A673 (cell line): ENCODE measurements at places on chromosomes 2 and 18. TPM values are rescaled to one million over a fixed set of nuclear protein-coding genes. Genes with fewer than 3 reads are reported as not detected.
A peak's percentile ranks its signal among the peaks of the same experiment; 100 is the strongest.

DNA sequence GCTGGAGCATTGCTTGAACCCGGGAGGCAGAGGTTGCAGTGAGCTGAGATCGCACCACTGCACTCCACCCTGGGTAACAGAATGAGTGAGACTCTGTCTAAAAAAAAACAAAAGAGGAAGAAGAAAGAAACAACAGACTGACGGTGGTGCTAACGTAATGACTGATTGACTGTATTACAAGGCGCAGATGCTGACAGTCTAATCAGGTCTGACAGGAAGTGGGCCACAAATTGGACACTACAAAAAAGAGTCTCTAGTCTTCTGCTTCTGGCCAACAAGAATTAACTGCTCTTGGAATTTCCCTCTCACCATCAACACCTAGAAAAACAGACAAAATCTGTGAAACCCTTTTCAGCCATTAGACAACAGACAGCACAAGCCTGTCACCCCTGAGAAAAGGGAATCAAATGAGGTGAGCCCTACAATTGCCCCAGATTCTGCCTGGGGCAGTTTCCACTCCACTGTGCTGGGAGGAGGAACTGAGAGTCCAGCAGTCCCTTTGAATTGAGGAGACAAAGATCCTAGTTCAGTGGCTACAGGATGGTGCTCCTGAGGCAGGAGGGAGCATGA is 43.3 kb downstream of the SNED1 start:
- DNase-seq: no peak

DNA sequence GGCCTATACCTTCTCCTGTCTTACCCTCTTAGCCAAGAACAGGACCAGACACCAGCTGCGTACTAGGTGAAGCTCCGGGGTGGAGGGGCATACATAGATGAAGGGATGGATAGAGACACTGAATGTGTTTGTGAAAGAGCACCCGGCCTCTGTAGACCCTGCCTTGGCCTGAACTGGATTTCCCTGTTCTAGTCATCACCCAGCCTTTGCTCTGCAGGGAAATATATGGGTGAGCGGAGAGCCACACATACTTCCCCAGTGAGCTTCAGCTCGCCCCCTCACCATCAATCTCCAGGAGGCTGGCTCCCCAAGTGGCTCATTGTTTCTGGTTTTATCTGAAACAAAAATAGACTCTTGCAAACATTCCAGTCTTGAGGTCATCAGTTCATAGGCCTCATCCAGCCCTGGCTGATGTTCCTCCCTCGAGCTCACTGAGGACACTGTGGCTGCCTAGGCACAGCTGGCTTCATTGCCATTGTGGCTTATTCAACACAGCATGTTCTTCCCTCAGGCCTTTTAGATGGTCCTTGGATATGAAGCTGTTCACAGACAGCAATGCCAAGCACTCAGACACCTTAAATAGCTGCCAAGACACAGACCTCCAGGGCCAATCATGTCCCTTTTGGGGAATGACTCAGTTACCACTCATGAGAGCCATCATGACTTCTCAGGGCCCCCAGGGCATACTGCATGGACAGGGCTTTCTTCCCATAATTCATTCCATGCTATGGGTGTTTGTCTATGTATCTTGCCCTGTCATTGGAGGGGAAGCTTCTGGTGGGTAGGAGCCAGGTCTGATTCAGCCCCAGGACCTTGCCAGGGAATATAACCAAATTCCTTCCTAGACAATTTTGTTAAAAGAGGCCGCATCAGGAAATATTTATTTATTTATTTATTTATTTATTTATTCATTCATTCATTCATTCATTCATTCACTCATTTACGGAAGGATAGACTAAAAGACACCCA is 82.4 kb downstream of the TTC32 start:
- DNase-seq: no peak

DNA sequence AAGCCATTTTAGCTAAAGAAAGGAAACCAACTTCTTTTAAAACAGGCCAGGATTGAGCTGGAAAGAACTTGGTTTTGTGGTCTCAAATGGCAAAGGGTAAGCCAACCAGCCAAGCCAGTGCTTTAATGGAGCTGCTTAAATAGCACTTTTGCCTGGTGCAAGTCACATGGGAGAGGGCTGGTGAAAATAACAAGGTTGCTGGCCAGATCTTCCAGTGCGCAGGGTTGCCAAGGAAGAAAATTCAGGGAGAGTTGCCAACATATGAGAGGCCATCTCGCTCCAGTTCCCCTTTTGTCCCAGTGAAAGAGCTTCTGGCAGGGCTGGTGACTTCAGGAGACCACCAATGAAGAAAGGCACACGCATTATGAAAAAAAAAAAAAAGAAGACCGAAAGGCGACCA is 57.3 kb downstream of the IRS1 start:
- no peak for DNase-seq

DNA sequence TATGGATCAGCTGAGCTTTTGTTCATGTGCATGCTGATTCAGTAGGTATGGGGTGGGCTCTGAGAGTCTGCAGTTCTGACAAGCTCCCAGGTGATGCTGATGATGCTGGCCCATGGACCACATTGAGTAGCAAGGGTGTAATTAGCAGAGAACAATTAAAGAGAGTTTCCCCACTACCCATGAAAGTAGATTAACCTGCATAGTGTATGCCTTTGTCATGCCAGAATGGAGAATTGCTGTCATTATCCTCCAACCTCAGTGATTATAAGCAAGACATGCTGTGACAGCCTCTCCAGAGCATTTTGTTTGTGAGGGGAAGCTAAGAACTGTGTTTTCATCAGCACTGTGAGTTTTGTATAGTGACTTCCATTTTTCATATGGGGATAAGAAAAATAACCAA is 59.5 kb upstream of the LYPD1 start:
- DNase-seq: no peak

Gene SLC19A3
- 4.2 and 4.4 TPM in 2 replicates for total RNA-seq

GRCh38 chr18:23143016-23143814 is 7.9 kb downstream of the CABLES1 start:
- no peak for DNase-seq

Gene GAD1
- 0.70 and 1.1 TPM in 2 replicates for total RNA-seq

DNA sequence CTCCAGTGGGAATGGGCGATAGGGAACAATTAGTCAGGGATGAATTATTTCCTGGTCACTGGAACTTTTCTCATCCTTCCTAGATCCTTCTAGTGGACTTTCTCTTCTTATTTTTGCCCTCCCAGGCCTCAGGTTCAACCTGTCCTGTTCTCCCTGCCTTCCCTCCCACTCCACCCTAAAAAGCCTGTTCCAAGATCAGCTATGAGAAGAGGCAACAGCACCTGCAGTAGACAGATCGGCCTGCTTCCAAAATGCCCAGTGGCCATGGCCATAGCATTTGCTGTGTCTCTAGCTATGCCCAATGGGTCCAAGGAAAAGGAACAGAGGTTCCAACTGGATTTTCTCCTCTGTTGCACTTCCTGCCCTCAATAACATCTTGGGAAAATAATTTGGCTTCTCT is 16.5 kb upstream of the KCNF1 start:
- DNase-seq: no peak

GRCh38 chr18:42141439-42141838 is 186.4 kb downstream of the PIK3C3 start:
- peak; percentile 31 for DNase-seq

- DNase-seq: no peak
Measured at GRCh38 chr18:79424008-79424565, 28.4 kb downstream of the NFATC1 start.

GRCh38 chr18:59996370-59996966 is 96.7 kb downstream of the PMAIP1 start:
- peak; percentile 52 for DNase-seq

DNA sequence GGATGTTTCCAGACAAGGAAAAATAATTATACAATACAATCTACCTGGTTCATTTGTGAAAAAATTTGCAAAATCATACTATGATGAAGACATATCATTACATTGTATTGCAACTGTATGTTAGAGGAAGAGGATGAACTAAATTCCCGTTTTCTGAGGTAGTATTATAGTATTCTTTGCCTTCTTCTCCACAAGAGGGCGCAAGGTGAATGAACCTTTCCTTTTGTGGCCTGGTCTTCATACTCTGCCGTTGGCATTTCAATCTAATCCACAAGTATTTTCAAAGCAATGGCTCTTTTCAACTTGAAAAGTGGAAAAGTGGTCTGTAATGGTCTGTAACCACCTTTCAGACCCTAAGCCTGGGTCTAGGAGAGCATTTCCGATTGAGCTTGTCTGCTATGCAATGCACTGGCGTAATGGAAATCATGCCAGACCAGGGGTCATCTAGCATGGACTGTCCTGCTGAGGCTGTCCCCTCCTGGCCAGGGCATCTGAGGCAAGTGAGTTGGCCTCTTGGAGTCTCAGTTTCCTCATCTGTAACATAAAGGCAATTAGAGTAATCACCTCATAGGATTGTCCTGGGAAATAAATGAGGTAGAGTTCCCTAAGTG is 30.8 kb upstream of the ZNF396 start:
- peak; percentile 80 for DNase-seq

GRCh38 chr2:231469583-231469950 is 5.3 kb upstream of the NCL start:
- DNase-seq: no peak

DNA sequence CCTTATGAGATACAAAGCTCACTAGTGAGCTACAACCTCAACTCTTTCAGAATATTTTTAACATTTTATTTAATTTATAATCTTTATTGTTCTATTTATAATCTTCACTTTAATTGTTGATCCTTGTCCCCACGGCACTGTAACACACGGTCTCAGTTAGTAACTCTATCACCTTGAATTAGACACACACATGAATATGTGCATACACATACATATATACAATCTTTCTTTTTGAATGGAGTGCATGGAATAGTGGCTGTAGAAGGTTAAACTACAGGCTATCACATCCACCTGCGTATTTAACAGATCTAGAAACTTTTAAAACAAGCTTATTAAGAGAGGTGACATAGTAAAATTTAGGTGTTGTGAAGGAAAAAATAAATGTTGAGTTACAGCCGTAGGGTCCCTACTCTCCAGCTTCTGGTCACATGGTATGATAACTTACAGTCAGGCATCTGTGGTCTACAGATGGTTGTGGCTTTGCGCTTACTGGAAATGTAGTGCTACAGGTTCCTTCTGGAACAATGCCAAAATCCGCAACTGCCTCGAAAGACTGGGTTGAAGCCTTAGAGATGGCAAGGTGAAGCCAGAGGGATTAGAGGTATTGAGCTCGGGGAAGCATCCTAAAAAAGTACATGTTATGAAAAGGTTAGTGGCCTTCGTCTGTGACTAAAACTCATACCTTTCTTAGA is 1324.1 kb upstream of the SLC39A10 start:
- DNase-seq: no peak

Gene KATNAL2
- 10.6 and 15.4 TPM in 2 replicates for total RNA-seq
